Hematopoietic multipotent progenitor cell treated with erythropoietin and hydrocortisone succinate and interleukin-3 and kit ligand, for 6 days (in vitro differentiated cells): ENCODE measurements at places on chromosomes 4 and X.

DNA sequence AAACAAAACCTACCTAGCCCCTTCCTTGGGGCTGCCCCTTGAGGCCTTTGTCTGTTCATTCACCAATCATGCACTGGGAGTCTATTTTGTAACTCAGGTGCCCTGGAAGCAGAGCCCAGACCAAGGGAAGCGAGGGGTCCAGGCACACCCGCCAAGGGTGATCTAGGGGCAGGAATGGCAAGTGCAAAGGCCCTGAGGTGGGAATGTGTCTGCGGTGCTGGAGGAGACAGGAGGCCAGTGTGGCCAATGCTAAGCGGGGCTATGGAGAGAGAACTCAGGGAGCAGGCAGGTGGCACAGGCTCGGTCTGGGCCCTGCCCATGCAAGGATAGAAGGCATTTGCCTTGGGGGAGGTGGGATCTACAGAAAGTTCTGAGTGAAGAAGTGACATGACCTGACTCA is 3.5 kb upstream of the SH3BP2 start:
- no peak for DNase-seq

DNA sequence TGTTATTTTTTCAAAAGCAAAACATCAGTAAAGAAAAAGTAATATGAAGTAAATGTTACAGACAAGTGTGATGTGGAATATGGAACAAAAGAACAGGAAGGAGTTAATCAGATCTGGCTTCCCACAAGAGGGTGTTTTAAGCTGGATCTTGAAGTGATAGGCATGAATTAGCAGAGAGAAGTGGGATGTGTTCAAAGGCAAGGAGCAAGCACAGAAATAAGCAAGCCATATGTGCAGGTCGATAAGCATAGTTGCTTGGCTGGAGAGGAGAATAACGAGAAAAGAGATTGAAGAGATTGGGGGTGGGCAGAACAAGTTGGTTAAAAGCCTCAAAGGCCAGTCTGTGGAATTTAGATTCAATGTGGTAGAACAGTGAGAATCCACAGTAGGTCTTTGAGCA is 60.9 kb upstream of the PRPS1 start:
- peak; percentile 80 for DNase-seq

DNA sequence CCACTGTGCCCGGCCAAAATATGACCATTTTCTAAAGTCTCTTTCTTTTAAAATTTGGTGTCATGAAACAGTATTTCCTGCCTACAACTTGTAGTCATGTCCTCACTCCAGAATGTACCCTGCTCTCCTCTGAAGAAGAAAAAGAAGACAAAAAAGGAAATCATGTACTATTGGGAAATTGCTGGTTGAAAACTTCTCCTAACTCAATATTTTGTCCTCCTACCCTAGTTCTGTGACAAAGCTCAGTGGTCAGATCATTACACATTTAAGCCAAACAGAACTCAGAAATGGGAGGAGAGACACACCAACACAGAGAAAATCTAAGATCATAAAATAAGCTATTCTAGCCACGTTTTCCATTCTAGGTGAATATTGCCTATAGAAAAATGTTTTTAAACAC is 127.7 kb downstream of the IRF2 start:
- no peak for DNase-seq

DNA sequence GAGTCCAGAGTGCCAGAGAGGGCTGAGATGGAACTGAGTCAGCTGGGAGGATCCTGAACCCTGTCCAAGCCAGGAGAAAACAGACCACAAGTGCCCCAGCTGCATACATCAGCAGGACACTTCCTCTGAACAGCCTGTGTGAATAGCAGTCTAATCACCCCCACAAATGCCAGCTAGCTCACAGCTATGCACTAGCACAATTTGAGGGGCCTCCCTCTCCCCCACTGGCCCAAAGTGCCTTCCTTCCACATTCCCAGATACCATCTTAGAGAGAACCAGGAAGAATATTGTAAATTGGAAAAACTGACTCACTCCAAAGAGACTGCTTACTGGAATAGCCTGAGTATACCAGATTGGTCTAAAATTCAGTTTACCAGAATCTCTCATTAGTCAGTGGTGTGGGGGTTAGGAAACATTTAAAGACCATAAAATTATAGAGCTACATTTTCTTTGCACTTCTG is 292.6 kb upstream of the KLF3 start:
- no peak for DNase-seq

DNA sequence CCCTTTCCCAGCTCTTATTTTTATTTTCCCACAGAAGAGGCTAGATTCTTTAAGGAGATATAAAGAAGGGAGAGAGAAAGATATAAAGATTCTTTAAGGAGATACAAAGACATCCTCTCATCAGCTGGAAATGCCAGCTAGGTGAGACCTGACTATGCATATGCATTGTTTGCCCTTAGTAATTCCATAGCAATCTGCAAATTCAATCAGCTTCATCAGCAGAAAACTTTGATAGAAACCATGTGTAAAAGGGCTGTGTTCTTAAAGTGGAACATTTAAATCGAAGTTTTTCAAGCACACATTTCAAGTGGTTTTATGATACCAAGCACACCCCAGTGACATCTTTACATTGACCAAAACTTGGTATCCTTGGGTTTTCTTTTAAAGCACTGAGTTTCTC is 24.1 kb downstream of the FHL1 start:
- DNase-seq, result no peak
